SK-N-DZ (cell line): ENCODE measurements at places on chromosomes 2 and 18.
A peak's percentile ranks its signal among the peaks of the same experiment; 100 is the strongest.

DNA sequence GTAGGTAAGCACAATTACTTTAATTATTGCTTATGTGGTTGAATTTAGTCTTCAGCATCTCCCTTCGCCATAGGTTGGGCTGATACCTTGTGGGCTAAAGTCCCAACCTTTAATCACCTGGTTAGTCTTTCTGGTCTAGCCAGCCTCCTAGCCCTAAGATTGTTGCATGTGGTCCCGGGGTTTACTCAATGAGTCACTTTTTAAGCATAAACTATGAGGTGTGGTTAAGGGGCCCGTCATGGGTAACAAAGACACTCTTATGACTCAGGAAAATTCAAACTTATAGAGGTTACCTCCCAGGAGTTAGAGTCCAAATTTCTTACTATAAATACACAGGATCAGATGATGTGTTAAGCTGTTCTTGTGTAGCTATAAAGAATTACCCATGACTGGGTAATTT, 841.6 kb downstream of the TRIB2 start:
- no peak for DNase-seq

- no peak for DNase-seq
Observed at GRCh38 chr2:235966396-235966795, 201.8 kb downstream of the GBX2 start.

DNA sequence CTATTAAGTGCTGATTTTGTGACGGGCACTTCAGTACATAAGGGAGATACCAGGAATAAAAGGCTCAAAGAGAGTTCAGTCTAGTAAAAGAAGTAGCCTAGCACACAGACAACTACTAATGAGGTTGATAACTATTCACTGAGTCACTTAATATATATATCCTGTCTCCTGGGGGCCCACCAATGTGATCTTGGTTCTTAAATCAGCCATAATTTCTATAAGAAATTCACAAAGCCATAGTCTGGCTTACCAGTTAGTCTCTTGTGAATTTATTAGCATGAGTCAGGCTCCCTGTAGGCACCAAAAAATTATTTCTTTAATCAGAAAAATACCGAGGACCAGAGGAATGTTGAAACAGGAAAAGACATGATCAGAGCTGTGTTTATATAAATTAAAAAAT, 10.4 kb downstream of the KCNE4 start:
- DNase-seq = no peak

- DNase-seq = peak; percentile 64
Observed at GRCh38 chr2:240997856-240998705, at the start of gene SNED1. TSS of gene SNED1 (plus strand) at chr2:240998618. CDS start at chr2:240998838, 220 bp downstream.

- no peak for DNase-seq
Observed at GRCh38 chr2:10027660-10028330, 15.6 kb upstream of the KLF11 start.

- DNase-seq = peak; percentile 47
Observed at GRCh38 chr2:172461591-172462372, 34.4 kb downstream of the ITGA6 start.

GRCh38 chr2:112907001-112907949, 3.7 kb upstream of the IL37 start:
- no peak for DNase-seq

DNA sequence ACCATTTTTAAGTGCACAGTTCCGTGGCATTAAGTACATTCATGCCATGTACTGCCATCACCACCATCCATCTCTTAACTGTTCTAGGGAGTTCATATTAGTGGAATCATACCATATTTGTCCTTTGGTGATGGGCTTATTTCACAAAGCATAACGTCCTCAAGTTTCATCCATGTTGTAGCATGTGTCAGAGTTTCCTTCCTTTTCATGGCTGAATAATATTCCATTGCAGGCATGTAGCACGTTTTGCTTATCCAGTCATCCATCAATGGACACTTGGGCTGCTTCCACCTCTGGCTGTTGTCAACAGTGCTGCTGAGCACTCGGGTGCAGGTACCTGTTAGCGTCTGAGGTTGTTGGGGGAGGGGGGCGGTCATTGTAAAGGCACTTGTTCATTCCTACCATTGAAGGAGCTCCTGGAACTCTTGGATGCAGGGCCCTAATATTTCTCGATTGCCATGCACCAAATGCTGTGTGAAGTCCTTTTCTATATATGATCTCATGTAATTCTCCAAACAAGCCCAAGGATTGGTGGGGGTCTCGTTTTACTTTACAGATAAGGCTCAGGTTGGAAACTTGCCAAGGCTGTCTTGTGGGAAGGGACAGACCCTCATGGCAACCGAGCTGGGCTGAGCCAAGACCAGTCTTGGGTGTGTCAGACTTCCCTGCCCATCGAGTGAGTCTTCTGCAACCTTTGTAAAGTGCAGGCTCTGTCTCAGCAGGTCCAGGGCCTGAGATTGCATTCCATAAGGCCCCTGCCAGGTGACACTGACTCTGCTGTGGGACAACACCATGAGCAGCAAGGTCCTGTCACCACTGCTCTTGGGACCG, 42.9 kb upstream of the SH3RF3 start:
- DNase-seq = no peak

GRCh38 chr2:207395535-207396251, 134.1 kb upstream of the CREB1 start:
- DNase-seq = no peak

- DNase-seq = no peak
Observed at GRCh38 chr2:4873364-4873763, 818.8 kb upstream of the SOX11 start.

GRCh38 chr18:75116809-75117208, 92.1 kb downstream of the PTGR3 start:
- DNase-seq = no peak

DNA sequence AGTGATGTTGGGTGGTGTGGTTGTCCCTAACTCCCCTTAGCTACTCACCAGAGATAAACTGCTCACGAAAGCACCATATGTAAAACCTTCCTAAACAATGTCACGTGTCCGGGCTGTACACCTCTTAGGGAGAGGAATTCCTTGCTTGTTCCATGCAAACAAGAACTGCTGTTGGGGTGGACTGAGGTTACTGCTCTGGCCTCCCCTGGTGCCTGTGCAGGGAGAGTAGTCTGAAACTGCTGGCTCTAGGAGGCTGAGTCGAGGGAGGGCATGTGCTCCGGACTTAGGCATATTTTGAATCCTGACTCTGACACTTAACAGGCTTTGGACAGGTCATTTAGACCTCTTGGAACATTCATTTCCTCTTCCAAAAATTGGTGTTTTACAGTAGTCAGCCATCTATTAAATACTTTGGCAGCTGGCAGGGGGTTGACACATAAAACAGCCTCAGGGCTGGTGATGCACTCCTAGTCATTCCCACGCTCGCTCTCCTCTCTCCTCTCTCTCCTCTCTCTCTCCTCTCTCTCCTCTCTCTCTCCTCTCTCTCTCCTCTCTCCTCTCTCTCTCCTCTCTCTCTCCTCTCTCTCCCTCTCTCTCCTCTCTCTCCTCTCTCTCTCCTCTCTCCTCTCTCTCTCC, 10.6 kb downstream of the THNSL2 start:
- no peak for DNase-seq

DNA sequence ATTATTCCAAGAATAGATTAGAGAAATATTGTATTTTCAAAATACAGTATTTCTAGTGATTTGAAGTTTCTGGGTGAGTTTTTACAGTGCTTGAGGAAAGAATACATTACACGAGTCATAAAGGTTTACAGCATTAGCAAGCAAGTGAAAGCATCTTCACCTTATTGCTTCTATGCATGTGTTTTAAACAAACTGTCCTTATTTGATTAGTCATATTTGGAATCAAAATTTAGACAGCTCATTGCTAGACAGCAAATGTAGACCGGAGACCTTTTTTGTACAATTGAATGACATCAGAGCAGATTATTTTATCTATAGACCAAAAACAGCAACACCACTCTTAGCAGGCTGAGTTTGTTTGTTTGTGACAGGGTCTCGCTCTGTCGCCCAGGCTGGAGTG, 69.2 kb downstream of the FAM161A start:
- no peak for DNase-seq

DNA sequence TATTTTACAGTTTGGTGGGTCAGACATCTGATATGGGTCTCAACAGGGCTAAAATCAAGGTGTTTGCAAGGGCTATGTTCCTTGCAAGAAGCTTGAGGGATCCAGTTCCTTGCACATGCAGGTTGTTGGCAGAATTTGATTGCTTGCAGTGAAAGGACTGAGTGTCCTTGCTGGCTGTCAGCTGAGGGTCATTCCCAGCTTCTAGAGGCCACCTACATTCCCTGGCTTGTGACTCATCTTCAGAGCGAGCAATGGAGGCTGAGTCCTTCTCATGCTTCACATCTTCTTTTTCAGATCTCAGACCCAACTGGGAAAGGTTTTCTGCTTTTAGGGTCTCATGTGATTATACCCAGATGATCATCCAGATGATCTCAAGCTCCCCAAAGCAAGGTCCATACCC, 12.4 kb downstream of the MEX3C start:
- DNase-seq = no peak

DNA sequence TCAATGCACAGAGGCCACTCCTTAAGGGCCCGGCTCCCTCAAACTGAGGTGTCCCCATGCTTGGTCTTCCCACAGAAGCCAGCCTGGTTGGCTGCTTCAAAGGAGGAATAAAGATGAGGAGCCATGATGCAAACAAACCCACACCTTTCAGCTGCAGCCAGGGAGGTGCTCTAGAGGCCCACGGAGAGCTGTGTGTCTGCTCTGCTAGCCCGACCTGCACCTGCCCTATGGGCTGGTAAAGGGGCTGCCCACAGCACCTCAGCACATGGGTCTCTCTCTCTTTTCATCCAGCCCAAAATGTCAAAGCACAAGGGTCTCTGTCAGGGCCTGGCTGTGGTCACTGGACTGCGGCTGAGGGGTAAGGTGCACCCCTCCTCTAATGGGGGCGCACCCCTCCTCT, 132.1 kb downstream of the MSH2 start:
- DNase-seq = no peak

- DNase-seq = no peak
Observed at GRCh38 chr2:219634171-219634940, 6.9 kb downstream of the SLC4A3 start.
